ENCODE measurements at places on chromosomes 4 and X.

DNA sequence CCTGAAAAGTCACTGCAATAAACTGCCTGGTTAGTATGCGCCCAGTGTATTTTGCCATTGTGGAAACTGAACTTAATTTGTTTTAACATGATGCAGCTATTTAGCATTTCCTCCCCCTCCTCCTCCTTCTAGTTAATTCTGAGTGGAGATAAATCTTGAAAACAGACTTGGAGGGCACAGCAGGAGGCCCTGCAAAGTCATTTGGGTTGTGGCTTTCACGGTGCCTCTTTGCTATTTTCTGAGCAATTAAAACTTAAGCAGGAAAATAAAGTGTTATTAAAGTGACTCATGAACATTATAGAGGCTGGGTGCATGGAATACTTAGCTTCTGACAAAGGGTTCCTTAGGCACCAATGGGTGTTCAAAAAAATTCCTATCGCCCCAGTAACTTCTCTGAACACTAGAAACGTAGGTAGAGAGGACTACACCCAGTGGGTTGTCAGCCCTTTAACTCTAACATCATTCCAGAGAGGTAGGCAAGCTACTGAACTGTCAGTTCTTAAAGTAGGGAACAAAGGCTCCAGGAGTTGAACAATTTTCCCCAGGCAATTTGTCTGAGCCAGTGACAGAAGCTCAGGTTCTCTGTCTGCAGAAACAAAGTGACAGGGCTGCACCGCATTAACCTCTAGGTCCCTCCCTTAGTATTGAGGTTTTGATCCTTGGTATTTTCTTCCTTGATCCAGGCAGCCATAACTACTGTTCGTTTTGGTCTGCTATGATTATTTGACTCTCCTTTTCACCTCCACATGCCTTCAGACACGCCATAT is 158.3 kb upstream of the KIT start:
- DNase-seq: no peak

DNA sequence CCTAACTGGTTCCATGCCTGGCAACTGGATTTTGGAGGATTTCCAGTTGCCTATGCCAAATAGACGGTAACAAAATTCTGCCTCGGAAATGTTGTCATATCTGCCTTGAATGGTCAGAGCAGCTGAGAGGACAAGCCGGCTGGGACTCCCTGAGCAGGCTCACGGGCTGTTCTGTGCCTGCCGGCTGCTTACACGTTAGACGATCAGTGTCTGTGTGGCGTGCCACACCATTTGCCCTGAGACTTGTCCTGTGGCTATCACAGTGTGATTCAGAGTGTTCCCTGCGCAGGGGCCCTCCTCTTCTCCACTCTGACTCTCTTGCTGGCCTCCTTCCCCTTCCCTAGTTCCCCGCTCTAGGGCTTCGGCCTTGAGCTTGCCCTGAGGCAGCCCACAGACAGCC is 42.4 kb downstream of the RAI2 start:
- no peak for DNase-seq

DNA sequence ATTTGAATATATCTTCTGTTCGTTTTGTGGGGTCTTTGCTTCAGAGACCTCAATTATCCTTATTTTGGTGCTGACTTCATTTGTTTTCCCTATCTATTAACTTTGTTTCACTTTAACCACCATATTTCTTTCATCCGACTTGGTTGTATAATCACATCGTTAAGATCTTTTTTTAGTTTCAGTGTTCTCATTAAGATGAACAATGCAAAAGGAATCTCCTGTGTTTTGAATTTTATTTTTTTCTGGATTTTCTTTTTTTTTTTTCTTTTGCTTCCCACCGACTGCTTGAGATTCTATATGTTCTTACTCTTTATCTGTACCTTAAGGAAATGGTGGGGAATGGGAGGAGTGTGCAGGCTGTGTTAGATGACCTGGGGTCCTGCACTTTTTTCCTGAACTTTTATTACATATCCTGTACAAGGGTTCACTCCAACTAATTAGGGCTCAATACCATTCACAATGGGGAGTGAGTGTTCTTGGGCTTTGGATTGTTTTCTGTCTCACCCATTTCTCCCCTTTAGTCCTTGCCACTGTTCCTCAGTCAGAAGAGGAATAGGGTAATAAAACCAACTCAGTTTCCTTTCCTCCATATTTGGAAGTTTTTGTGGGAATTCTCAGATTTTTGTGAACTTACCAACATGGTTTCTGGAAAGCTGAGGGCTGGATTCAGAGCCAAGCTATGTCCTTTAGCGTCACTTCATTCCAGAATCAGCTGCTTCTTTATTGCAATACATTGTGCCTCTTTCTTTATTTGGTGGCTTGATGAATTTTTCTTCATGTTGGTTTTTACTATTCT is 43.2 kb upstream of the BMPR1B start:
- DNase-seq: no peak

GRCh38 chrX:65601530-65602220 is 65.8 kb upstream of the MSN start:
- DNase-seq: no peak

GRCh38 chrX:39736216-39737211 is 361.2 kb downstream of the BCOR start:
- no peak for DNase-seq

DNA sequence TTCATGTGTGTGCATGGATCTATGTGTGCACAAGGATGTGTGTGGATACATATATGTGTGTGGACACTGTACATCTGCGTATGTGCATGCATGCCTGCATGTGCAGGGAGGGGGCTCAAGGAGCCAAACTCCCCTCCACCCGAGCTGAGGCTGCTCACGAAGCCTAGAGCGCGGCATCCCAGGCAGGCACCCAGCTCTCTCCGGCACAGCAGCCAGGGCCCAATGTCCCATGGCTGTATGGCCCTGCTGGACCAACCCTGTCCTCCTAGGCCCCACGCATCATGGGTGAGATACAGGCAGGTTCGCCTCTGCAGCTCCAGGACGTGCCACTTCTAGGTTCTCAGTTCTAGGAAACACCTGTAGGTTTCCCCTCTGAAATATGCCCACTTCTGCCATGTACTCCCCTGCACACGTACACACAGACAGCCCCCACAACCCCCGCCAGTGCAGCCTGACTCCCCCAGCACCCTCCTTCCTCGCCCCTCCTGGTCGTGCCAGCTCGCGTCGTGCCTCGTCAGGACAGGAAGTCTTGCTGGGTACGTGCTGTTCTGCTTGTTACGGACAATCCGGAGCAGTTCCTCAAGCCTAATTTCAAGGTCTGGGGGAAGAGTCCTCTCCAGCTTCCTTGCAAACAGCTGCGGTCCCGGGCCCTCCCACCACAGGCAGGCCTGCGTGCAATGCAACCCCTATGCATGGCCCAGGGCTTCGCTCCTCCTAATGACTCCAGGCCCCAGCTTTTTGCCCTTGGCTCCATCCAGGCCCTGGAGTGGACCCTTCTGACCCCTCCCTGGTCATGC is 3.2 kb upstream of the ADRA2C start:
- DNase-seq: no peak

- no peak for DNase-seq
Observed at GRCh38 chrX:31702222-31702621, 630.4 kb upstream of the FTHL17 start.

- no peak for DNase-seq
Observed at GRCh38 chrX:81174286-81174685, 27.4 kb downstream of the HMGN5 start.

DNA sequence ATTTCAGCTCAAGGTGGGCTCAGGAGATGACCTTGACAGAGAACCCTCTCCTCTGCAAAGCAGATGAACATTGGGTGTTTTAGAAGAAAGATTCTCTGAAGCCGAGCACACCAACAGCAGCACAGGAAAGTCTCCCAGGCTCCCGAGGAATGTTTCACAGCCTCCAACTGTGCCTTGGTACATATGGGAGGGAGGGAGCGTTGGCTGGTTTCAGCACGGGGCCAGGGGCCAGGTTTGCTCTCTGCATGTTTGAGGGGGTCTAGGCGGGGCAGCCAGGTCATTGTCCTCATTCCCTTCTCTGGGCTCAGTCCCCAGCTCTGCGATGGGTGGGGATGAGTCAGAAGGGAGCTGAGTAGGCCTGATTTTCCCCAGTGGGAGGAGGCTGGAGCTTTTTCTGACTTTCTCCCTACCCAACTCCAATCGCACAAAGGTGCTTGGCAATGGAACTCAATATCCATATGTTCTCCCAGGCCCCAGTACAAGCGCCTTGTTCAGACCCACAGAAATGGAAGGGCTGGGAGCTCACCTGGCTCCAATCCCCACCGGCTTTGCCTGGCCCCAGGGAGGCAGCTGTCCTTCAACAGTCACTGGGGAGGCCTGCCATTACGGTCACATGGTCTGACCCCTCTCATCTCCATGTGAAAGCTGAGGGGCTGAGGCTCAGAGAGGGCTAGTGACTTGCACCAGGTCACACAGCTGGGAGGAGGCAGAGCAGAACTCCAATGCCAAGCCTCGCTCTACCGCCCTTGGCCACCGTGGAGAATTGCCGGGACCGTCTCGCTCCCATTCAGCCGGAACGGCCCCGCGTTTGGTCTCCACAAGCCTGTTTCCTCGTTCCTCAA is 108.4 kb upstream of the AFAP1 start:
- DNase-seq: no peak

DNA sequence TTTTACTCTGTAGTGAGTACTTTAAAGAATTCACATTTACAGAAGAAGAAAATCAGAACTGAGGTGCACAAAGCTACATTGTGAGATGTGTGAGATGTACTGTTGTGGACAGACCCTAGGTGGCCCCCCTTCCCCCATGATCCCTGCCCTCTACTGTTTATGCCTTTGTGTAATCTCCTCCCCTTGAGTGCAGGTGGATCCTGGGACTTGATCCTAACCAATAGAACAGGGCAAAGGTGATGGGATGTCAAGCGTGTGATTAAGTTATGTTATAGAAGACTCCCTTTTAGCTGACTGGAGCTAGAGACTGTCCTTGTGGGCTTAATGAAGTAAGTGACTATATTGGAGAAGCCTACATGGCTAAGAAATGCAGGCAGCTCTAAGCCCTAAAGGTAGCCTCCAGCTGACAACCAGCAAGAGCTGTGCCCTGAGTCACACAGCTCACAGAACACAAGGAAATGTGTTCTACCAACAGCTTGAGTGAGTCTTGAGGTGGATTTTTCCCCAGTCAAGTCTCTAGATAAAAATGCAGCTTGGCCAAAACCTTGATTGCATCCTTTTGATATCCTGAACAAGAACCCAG is 225.2 kb upstream of the LEF1 start:
- DNase-seq: no peak

GRCh38 chr4:150593996-150594395 is 12.0 kb downstream of the MAB21L2 start:
- DNase-seq: no peak

DNA sequence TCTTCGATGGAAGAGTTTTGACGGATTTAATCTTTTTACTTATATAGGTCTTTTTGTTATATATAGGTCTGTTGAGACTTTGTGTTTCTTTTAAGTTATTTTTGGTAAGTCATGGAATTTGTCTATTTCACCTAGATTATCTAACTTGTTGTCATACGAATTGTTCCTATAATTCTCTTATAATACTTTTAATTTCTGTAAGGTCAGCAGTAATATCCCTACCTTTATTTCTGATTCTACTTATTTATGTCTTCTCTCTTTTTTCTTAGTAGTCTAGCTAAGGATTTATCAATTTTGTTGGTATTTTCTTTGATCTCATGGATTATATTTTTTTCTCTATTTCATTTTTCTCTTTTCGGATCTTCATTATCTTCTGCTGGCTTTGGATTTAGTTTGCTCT is 11.6 kb downstream of the SAP30 start:
- no peak for DNase-seq

- no peak for DNase-seq
Observed at GRCh38 chr4:144579411-144580030, 66.4 kb upstream of the HHIP start.

- DNase-seq: peak; percentile 6
Observed at GRCh38 chr4:15729910-15730533, 27.2 kb downstream of the BST1 start.

GRCh38 chrX:48475774-48476577 is at the start of gene FTSJ1:
Gene FTSJ1, plus strand, starts transcription at chrX:48476199. Its CDS starts 1,849 bp downstream, at chrX:48478048.
- DNase-seq: peak; percentile 76

- no peak for DNase-seq
Observed at GRCh38 chr4:120211408-120212015, 144.9 kb upstream of the MAD2L1 start.

- no peak for DNase-seq
Observed at GRCh38 chr4:156774422-156774821, 197.2 kb downstream of the PDGFC start.

DNA sequence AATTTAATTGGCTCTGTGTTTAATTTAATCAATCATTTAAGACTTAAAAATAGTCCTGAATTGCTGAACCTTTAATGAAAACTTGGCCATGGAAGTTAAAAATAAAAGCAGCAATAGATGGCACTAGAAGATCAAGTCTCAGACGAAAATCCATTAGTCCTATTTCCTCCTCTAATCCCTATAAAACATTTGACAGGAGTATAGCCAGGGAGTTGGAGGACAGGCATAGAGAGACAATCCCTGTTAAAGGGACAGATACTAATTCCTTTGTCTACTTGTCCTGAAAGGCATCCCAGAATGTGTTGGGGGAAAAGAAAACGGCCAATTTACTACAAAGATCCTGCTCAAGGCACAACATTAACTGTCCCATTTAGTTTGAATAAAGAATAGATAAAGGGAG is 276.3 kb upstream of the TACR3 start:
- no peak for DNase-seq

GRCh38 chr4:24322995-24323394 is 261.4 kb downstream of the DHX15 start:
- DNase-seq: no peak

DNA sequence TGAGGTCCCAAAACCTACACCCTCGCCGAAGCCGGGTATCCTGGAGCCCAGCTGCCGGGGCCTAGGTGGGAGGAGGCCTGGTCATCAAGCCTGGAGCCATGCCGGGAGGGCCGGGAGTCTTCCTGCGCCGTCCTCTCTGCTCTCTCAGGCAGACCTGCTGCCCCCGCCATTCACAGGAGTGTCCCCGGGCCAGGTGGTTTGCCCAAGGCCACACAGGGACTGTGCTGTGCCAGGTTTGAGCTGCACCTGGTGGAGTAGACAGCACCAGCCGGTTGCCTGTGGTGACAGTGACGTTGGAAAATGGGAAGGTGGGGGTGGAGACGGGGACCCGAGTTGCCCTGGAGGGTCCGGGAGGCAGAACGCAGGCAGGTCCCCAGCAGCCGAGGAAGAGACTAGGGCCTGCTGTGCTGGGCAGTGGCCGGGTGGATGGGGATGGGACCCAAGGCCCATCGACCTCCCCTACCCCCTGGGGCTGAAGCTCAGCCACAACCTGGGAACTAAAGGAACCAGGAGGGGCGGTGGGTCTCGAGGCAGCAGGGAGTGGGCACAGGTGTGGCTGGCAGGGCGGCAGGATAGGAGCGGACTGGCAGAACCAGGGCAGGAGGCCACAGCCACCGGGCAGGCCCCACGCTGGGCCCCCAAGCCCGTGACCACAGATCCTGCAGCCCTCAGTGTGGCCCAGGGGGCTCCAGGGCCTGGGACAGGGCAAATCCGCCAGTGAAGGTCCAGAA is 9.5 kb downstream of the DOK7 start:
- DNase-seq: no peak

- no peak for DNase-seq
Observed at GRCh38 chr4:110830461-110830860, 207.6 kb upstream of the PITX2 start.
